ENCODE measurements at places on chromosomes 12 and 14.

DNA sequence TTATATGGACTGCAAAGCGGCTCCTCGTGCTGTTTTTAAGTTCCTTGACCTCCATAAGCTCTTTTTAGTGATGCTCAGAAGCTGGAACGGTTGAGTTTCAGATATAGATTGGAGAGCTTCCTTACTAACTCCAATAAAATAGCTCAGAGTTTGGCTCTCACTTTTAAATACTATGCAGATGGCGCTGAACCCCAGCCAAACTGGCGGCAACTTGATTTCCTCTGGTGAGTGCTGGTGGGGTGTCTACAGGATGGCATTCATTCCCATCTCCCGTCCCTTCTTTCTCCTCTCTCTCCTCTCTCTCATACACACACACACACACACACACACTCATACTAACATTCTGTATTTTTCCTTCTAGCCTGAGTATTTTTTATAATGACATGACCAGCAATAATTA, 346.3 kb downstream of the ETNK1 start:
- DNase-seq: no peak

GRCh38 chr14:75303381-75303789, 24.8 kb downstream of the FOS start:
- no peak for DNase-seq

DNA sequence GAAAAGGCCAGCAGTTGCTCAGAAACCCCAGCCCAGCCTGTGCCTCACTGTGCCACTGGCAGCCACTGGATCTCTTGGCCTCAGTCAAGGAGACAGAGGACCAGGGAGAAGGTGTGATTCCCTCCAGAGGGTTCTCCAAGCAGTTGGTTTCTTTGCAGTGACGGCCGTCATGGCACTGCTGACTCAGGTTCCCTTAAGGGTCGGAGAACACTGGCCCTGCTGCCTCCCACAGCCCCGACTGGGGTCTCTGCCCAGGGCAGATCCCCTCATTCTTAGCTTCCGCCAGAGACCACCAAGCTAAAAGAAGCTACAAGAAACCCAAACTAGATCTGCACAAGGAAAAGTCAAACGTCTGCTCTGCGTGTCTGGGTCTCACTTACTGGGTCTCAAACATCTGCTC, 16.4 kb downstream of the TSPAN11 start:
- DNase-seq: no peak

DNA sequence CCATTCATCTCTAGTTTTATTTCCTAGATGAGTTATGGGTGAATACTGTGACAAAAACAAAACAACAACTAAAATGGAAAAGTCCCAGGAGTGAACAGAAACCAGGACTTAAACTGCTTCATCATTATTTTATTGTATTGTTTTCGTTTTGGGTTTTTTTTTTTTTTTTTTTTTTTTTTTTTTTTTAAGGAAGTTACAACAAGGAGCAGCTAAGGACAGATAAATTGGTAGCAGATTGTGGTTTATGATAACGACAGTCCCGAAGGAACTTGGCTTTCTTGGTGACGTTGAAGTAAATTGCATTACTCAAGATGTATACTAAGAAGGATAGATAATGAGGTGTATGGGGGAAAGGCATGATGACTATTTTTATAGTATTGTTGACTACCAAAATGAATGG, 866.3 kb downstream of the NRXN3 start:
- no peak for DNase-seq

Data from stimulated activated CD4-positive, alpha-beta T cell treated with anti-CD3 and anti-CD28 coated beads, Interleukin-12 subunit alpha, Interleukin-12 subunit beta, amount 100 ng/mL, for 48 hours (primary cell).